ENCODE measurements at places on chromosomes 3 and 15.

DNA sequence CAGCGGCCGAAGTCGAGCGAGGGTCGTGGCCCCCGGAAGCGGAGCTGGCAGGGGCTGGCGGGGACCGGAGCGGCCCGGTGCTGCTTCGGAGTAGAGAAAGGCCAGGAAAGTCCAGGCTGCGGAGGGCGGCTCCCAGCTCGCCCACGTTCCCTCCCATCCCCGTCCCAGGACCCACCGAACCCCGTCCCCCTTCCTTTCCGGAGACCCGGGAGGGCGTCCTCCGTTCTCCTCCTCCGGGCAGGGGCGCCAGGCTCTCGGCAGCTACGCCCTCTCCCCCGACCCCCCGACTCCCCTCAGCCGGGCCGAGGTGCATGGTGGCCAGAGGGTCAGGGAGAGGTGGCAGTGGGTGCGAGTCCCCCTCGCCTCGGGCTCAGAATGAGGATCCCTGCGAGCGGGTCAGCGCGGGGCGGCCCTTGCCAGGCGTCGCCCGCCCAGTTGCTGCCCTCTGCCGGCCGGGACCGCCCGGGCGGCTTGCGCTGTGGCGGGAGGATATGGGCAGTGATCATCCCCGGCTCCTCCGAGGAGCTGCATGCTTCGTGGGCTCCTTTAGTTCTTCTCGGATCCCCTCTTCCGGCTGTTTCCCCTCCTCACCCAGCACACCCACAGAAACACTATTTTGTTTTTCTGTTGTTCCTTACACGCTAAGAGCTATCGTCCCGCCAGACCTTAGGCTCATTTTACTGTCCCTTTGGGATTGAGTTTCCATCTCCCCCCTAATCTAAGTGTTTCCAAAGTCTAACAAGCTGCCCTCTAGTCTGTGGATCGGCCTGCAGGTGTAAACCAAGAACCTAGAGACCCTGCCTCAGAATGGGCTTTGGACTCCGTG, 744 bp upstream of the ALDH1A2 start:
- peak; percentile 43 for DNase-seq

DNA sequence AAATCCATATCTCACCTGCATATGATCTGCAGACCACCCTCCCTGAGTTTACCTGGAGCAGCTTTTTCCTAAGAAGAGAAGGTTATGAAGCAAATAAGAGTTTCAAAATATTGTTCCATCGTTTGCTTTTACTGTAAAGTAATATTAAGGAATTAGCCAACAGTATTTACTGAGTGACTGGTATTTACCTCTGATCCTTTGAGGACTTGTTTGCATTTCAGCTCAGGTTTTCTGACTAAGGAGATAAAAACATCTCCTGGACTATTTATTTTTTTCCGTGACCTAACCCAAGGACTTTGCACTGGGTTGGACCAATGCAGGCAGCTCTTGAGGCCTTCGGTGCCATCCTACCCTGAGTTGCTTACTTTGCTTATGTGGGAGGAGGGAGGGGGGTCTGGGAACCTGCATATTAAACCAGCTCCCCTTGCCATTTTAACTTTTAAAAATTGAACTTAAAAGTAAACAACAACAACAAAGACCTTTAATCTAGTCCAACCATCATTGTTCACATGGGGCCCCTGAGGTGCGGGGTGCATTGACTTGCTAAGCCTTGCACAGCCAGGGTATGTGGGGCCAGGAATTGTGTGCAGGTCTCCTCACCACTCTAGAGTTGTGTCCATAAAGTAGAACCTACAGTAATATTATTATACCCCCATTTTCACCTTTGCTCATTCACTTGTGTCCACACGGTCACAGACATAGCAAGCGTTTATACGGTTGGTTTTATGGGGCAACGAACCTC, 39.3 kb downstream of the TRAK1 start:
- DNase-seq = no peak

DNA sequence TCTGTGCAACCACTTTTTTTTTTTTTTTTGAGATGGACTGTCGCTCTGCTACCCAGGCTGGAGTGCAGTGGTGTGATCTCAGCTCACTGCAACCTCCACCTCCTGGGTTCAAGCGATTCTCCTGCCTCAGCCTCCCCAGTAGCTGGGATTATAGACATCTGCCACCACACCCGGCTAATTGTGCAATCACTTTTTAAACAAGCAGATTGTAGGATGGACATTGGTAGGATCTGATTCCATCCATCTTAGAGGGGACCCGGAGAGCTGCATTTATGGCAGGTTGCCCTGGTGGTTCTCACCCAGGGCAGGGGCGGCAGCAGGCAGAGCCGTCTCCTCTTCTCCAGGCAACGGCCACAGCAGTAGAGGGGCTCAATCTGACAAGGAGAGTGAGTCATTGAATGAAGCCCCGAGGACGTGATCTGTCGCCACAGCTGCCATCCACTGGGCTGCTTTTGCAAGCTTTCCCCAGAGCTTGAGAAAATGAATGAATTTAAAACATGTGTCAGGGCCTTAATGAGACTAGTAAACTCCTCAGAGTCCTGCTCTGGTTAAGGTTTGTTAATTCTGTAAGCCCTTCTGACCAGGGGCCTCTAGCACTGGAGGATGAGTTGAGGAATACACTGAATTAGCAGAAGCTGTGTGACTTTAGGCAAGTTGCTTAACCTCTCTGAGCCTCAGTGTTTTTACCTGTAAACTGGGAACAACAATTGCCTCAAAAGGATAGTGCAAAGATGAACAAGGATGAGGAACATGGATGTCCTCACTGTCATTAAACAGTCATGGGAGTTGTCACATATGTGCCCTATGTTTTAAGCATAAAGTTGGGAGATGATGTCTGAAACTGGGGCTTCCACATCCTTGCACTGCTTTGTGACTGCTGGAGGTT, 129.1 kb downstream of the ASB7 start:
- DNase-seq = no peak

GRCh38 chr3:109944836-109945235, 607.5 kb upstream of the DPPA4 start:
- DNase-seq = no peak

GRCh38 chr3:128555098-128555825, 62.3 kb upstream of the GATA2 start:
- no peak for DNase-seq

All from germinal center (tissue), 1 donor.